Spinal cord (tissue), 10 donors: ENCODE measurements at places on chromosomes 2 and 18. TPM values are rescaled to one million over a fixed set of nuclear protein-coding genes. Genes with fewer than 3 reads are reported as not detected.

DNA sequence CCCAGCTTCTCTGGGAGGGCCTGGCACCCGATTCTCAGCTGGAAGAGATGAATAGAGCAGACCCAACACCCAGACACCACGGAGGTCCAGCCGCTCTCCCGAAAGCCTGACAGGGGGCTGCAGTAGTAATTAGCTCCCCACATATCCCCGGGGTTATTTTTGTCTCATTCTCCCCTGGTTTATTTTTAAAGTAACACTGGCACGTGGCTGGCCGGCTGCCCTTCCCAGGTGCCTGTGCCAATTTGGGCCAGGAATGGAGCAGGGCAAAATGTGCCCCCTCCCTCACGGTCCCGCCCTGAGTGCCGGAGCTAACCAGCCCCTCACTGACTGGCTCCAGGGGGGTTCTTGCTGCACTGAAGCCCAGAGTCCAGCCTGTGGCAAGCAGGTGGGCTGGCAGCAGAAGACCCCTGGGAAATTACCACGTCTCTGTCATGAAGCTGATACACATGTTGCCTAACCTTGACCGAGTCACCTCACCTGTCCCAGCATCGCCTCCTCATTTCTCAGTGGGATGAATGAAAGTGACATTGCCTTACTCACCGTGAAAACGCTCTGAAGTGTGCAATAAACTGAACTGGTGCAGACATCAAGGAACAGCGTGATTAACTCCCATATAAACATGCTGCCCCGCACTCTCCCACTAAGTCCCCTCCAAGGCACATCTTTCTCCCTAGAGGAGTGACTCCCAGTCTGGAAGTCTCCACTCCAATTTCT is 18.4 kb downstream of the KCNK3 start:
- no peaks in the 10 kb centered on the region for H3K27me3 ChIP-seq
- H3K36me3 ChIP-seq, result no peaks in the 10 kb centered on the region
- no peak for DNase-seq
- H3K27ac ChIP-seq, result peak overlapping the region; percentile 20
- no peak overlapping the region for H3K4me3 ChIP-seq

GRCh38 chr18:46751882-46752281 is 5.0 kb downstream of the ST8SIA5 start:
- no peaks in the 10 kb centered on the region for H3K27me3 ChIP-seq
- no peak overlapping the region for H3K4me3 ChIP-seq
- no peak overlapping the region for H3K27ac ChIP-seq
- peaks cover 7% of the 10 kb centered on the region for H3K4me1 ChIP-seq
- DNase-seq, result no peak

- no peaks in the 10 kb centered on the region for H3K4me1 ChIP-seq
- no peaks in the 10 kb centered on the region for H3K27me3 ChIP-seq
- no peak overlapping the region for H3K27ac ChIP-seq
- H3K4me3 ChIP-seq, result no peak overlapping the region
- H3K36me3 ChIP-seq, result no peaks in the 10 kb centered on the region
Observed at GRCh38 chr2:200625958-200626363, 40.1 kb downstream of the AOX1 start.

DNA sequence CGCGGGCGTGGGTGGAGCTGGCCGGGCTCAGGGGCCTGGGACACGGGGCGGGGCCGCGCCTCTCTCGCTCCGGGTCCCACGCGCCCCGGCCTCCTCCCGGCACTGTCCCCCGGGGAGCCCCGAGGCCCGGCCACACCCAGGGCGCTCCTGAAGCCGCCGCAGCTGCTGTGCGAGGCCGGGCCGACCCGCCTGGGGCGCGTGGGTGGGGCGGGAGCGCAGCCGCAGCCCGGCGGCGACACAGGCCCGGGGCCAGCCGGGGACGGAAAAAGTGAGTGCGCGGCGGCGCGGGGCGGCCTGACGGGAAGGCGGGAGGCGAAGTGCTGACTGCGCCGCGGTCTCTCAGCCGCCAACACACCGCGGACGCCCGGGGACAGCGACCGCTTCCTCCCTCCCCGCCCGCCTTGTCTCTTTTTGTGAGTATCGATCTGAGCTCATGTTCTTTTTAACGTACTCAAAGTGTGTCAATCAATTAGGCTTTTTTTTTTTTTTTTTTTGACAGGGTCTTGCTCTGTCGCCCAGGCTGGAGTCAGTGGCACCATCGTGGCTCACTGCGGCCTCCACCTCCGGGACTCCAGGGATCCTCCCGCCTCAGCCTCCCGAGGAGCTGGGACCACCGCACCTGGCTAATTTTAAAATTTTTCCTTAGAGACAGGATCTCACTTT is 14.5 kb downstream of the PDCD1 start:
- peaks cover 8% of the 10 kb centered on the region for H3K27me3 ChIP-seq
- H3K4me3 ChIP-seq, result peak overlapping the region; percentile 24
- peaks cover 28% of the 10 kb centered on the region for H3K4me1 ChIP-seq
- no peak for DNase-seq

GRCh38 chr2:222706616-222707015 is 35.2 kb downstream of the MOGAT1 start:
- DNase-seq, result no peak
- H3K4me1 ChIP-seq, result peaks cover 4% of the 10 kb centered on the region
- no peaks in the 10 kb centered on the region for H3K36me3 ChIP-seq

DNA sequence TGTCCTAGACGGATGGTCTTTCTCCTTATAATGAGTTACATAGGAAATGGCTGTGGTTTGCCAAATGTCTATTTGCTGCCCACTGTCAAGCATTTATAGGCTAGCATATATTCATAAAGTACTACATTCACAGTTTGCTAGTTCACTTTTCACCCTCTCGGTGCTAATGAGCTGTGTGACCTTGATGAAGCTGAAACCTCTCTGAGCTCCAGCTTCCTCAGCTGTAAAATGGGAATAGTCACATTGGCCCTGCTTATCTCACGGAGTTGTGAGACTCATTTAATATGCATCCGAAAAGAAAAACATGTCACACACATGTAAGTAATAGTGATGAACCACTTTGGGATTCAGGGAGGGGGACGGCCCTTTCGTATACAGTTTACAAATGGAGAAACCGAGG is 17.0 kb downstream of the PRKCE start:
- no peaks in the 10 kb centered on the region for H3K36me3 ChIP-seq
- H3K4me3 ChIP-seq, result no peak overlapping the region
- no peaks in the 10 kb centered on the region for H3K4me1 ChIP-seq

DNA sequence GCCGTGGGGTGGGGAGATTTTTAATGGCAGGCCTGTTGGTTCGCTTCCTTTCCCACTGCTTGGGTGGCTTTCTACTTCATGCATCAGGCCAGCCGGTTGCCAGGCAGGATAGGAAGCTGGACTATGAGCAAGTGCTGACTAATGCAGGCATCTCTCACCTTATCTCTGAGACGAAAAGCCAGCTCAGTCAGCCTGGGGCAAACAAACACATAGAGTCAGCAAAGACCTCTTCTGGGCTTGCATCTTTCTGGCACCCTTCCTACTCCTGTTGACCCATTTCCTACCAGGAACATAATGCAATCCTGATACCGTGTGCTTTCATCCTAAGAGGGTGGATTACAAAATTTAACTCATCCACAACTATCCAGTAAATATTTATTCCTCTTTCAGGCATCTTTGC is 416.6 kb upstream of the MEX3C start:
- H3K27ac ChIP-seq, result no peak overlapping the region
- no peaks in the 10 kb centered on the region for H3K36me3 ChIP-seq
- no peak for DNase-seq

DNA sequence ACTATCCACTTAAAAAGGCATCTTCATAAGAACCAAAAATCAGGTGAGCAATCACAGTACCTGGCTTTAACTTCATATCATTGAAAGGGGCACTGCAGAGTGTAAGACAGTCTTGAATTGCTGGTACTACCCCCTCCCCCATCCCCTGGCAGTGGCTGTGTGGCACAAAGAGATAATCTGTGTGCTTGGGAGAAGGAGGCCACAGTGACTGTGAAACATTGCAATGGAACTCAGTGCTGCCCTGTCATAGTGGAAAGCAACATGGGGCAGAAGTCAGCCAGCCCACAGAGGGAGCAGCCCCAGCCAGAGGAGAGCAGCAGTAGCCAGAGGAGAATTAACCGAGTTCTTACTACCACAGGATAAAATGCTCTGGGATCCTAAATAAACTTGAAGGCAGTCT is 45.3 kb upstream of the UGP2 start:
- H3K27me3 ChIP-seq, result no peaks in the 10 kb centered on the region
- H3K4me1 ChIP-seq, result no peaks in the 10 kb centered on the region
- H3K4me3 ChIP-seq, result no peak overlapping the region
- DNase-seq, result no peak
- H3K36me3 ChIP-seq, result no peaks in the 10 kb centered on the region

DNA sequence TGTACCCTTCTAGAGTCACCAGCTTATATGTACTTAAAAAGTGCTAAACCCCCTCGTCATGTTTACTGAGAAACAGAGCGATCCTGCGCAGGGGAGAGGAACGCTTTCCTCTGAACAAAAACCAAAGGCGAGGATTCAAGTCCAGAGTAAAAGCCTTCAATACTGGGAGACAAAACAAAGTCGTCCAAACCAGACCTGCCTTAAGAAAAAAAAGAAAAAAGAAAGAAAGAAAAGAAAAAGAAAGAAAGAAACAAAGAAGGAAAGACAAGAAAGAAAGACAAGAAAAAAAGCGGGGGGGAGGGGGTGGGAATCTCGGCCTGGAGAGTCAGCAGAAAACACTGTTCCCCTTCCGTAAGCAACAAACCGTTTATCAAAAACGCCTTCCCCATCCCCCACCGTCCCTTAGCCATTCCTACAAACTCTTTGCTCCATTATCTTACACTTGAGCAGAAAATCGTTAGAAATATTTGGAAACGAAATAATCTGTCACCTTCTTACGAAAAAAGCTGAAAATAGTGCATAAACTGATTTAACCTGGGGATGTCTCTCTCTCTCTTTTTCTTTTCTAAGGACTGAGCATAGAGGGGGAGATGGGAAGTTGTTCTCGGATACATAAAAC is 3.3 kb downstream of the PTGR3 start:
- peaks cover 6% of the 10 kb centered on the region for H3K36me3 ChIP-seq
- peaks cover 2% of the 10 kb centered on the region for H3K27me3 ChIP-seq
- H3K4me3 ChIP-seq, result peak overlapping the region; percentile 92
- H3K27ac ChIP-seq, result peak overlapping the region; percentile 96
- DNase-seq, result peak; percentile 63

DNA sequence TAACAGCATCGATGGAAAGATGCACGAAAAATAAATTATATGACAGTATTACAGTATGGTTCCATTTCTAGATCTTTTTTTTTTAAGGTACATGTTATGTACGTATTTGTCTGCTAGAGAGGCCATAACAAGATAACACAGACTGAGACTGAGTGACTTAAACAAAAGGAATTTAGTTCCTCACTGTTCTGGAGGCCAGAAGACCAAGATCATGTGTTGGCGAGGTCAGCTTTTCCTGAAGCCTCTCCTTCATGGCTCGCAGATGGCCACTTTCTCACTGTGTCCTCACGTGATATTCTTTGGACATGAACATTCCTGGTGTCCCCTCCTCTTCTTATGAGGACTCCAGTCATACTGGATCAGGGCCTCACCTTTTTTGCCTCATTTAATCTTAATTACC is 177.4 kb downstream of the CAPN13 start:
- no peaks in the 10 kb centered on the region for H3K27me3 ChIP-seq
- no peaks in the 10 kb centered on the region for H3K36me3 ChIP-seq
- no peak overlapping the region for H3K4me3 ChIP-seq
- DNase-seq, result no peak
- H3K27ac ChIP-seq, result no peak overlapping the region
- H3K4me1 ChIP-seq, result no peaks in the 10 kb centered on the region

GRCh38 chr2:81976998-81977397 is 1672.4 kb upstream of the LRRTM1 start:
- H3K4me1 ChIP-seq, result no peaks in the 10 kb centered on the region
- H3K27me3 ChIP-seq, result no peaks in the 10 kb centered on the region
- H3K27ac ChIP-seq, result no peak overlapping the region
- no peaks in the 10 kb centered on the region for H3K36me3 ChIP-seq
- no peak overlapping the region for H3K4me3 ChIP-seq

DNA sequence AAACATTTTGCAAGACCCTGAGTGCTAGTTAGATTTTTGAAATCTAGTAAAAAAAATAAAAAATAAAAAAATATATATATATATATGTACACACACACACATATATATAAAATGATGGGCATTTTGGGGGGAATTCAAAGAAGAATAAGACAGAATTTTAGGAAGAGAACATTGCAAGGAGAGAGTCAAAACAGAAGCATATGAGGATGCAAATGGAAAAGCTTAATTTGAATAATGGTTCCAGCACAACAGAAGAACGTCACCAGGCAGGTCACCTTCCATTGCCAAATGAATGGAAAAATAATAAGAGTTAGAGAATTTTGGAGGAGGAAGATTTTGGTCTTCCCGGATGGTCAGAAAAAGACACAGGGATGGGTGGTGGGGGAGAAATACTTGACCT is 1097.2 kb downstream of the BCL11A start:
- H3K4me1 ChIP-seq, result no peaks in the 10 kb centered on the region
- H3K27ac ChIP-seq, result no peak overlapping the region
- H3K27me3 ChIP-seq, result no peaks in the 10 kb centered on the region

- peaks cover 5% of the 10 kb centered on the region for H3K36me3 ChIP-seq
- no peak overlapping the region for H3K27ac ChIP-seq
- peaks cover 12% of the 10 kb centered on the region for H3K4me1 ChIP-seq
- no peak overlapping the region for H3K4me3 ChIP-seq
- DNase-seq, result no peak
Observed at GRCh38 chr2:231917280-231918066, 8.7 kb downstream of the NPPC start.

DNA sequence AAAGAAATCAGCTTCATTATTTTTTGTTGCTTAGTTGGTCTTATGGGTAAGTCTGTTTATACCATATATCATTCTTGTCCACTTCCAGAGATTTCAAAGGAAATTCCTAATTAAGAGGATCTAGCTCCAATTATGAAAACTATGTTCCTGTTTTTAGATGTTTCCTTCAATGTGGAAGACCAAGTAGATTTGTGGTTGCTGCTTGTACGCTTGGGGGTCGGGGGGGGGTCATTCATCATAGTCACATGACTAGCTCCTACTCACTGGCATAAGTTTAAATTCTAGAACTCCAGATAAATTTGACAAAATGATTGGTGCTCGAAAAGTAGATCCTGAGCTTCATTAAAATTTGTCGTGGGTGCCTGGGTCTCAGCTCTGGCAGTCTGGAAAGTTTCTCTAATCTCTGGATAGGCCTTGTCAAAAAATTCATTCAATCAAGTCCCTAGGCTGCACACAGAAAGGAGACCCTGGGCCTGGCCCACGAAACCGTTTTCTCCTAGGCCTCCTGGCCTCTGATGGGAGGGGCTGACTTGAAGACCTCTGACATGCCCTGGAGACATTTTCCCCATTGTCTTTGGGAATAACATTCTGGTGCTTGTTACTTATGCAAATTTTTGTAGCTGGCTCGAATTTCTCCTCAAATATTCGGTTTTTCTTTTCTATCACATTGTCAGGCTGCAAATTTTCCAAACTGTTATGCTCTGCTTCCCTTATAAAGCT is 62.5 kb downstream of the MEP1B start:
- H3K27me3 ChIP-seq, result no peaks in the 10 kb centered on the region
- no peak overlapping the region for H3K27ac ChIP-seq
- DNase-seq, result no peak

The ANKRD30BL gene
- polyA plus RNA-seq, result 4.6 TPM

The PUS10 gene
- 4.3 TPM for polyA plus RNA-seq

The DSC3 gene
- 0.78 TPM for polyA plus RNA-seq

The DYNAP gene
- not detected for polyA plus RNA-seq

The SLC9A2 gene
- 1.2 TPM for polyA plus RNA-seq

The MC2R gene
- polyA plus RNA-seq, result not detected
